Stomach (tissue), 19 donors: ENCODE measurements at places on chromosomes 4 and X. TPM values are rescaled to one million over a fixed set of nuclear protein-coding genes. Genes with fewer than 3 reads are reported as not detected.

Gene EREG
- 1.8 TPM for total RNA-seq

Gene MYOZ2
- total RNA-seq, result 1.4 TPM

Gene AFM
- total RNA-seq, result not detected

Gene MAGEB3
- not detected for total RNA-seq

Gene CXorf66
- total RNA-seq, result not detected

Gene TRIM75
- not detected for total RNA-seq

Gene FAM53A
- not detected for total RNA-seq

Gene TRIM60
- not detected for total RNA-seq

Gene ASB5
- 10.1 TPM for total RNA-seq

Gene TRPC3
- not detected for total RNA-seq

Gene CENPVL1
- not detected for total RNA-seq

Gene WDFY3
- 45.6 TPM for total RNA-seq

Gene F11
- not detected for total RNA-seq

Gene HTR2C
- total RNA-seq, result not detected

Gene ARR3
- not detected for total RNA-seq

Gene ARHGAP36
- total RNA-seq, result not detected

Gene L1CAM
- 19.1 TPM for total RNA-seq

Gene ANKRD50
- total RNA-seq, result 29.3 TPM

Gene RAB28
- 0.29 TPM for total RNA-seq

Gene POLN
- total RNA-seq, result not detected

Gene ALB
- not detected for total RNA-seq

Gene QRFPR
- total RNA-seq, result not detected

Gene MND1
- total RNA-seq, result 4.5 TPM

Gene RAB40A
- total RNA-seq, result not detected

Gene HTN3
- not detected for total RNA-seq

Gene ETDB
- total RNA-seq, result not detected

Gene SPOCK3
- not detected for total RNA-seq

Gene TENM3
- total RNA-seq, result 0.45 TPM

Gene ARMCX2
- 20.4 TPM for total RNA-seq

Gene EVC
- total RNA-seq, result 346 TPM

Gene SLITRK4
- 0.29 TPM for total RNA-seq

Gene HPSE
- total RNA-seq, result not detected

Gene EDNRA
- total RNA-seq, result not detected

Gene NPY5R
- not detected for total RNA-seq

Gene NELFA
- 5.8 TPM for total RNA-seq

Gene PLXNB3
- 4.2 TPM for total RNA-seq

Gene PAGE4
- not detected for total RNA-seq
